ENCODE measurements at places on chromosomes 11 and 22. TPM values are rescaled to one million over a fixed set of nuclear protein-coding genes. Genes with fewer than 3 reads are reported as not detected.

DNA sequence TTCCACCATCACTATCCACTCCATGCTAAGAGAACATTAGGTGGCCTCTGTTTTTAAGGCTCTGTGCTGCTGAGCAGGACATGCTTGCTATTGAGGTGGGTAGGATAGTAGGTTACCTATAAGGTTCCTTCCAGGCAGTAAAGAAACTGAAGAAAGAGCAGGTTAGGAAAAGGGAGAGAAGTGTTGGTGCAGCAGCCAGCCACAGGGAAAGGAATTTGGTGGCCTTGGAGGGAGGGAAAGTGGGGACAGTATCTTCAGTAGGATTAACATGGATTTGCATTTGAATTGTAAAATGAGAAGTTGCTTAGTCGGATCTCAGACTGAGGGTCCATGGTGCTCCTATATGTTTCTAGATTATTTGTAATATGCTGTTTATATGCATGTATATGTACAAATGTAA is 49.2 kb upstream of the OLFML1 start:
- no peak for DNase-seq

GRCh38 chr11:129275828-129276227 is 83.7 kb upstream of the ARHGAP32 start:
- no peak for DNase-seq

- DNase-seq: no peak
These were observed 2.7 kb upstream of the MYRF start for GRCh38 chr11:61749591-61750217.

GRCh38 chr22:30400159-30400558 is 3.3 kb downstream of the SEC14L2 start:
- DNase-seq: no peak

- no peak for DNase-seq
These were observed 84.0 kb downstream of the DHCR7 start for GRCh38 chr11:71364176-71364671.

DNA sequence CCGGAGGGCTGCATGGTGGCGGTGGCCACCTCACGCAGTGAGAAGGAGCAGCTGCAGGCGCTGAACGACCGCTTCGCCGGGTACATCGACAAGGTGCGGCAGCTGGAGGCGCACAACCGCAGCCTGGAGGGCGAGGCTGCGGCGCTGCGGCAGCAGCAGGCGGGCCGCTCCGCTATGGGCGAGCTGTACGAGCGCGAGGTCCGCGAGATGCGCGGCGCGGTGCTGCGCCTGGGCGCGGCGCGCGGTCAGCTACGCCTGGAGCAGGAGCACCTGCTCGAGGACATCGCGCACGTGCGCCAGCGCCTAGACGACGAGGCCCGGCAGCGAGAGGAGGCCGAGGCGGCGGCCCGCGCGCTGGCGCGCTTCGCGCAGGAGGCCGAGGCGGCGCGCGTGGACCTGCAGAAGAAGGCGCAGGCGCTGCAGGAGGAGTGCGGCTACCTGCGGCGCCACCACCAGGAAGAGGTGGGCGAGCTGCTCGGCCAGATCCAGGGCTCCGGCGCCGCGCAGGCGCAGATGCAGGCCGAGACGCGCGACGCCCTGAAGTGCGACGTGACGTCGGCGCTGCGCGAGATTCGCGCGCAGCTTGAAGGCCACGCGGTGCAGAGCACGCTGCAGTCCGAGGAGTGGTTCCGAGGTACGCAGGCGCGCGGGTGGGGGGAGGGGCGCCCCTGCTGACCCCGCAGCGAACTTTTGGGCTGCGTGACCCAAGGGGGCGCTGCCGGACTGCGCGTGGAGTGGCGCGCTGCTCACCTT is 670 bp downstream of the NEFH start:
- DNase-seq: no peak

DNA sequence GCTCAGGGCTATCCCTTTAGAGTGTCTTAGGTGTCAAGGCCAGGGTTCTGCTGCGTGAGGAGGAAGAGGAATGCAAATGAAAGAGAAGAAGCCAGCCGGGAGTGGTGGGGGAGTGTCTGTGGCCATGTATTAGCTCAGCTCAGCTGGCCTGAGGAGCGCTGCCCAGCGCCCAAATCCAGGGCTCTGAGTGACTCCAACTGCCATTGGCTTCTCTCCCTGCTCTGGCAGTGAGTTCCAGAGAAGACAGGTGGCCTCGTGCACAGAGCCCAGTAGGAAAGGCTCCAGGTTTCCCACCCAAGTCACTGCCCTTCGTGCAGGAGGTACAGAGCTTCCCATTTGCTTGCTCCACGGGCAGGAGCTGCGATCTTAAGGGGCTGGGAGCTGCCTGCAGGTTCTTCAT is 302.0 kb downstream of the KIRREL3 start:
- DNase-seq: no peak

The CERK gene
- total RNA-seq: 25.4 TPM

The AQP11 gene
- 2.5 TPM for total RNA-seq

The CHADL gene
- total RNA-seq: 1.8 TPM

The FAM180B gene
- 0.32 TPM for total RNA-seq

Data from urinary bladder (tissue), 4 donors.